ENCODE measurements at places on chromosomes 3 and 15.

GRCh38 chr3:15476378-15476777 is 45.1 kb downstream of the COLQ start:
- no peak for DNase-seq

DNA sequence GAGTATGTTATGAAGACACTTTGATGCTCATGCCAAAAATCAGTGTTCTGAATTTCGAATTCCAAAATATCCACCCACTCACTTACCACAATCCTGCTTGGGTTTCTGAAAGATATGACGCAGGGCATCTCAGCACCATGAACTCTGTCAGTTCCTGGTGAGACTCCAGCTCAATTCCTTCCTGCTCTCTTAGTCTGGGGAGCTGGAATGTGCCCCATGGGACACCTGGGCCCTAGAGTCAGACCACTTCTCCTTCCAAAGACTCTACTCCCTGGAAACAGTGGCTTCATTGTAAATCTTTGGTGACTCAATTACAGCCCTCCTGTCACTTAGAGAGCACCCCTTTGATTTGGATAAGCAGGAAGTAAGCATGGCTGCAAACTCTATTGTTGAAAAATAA is 50.5 kb downstream of the CD86 start:
- DNase-seq: no peak

- no peak for DNase-seq
These were observed 140.2 kb upstream of the SETMAR start for GRCh38 chr3:4163011-4163410.

DNA sequence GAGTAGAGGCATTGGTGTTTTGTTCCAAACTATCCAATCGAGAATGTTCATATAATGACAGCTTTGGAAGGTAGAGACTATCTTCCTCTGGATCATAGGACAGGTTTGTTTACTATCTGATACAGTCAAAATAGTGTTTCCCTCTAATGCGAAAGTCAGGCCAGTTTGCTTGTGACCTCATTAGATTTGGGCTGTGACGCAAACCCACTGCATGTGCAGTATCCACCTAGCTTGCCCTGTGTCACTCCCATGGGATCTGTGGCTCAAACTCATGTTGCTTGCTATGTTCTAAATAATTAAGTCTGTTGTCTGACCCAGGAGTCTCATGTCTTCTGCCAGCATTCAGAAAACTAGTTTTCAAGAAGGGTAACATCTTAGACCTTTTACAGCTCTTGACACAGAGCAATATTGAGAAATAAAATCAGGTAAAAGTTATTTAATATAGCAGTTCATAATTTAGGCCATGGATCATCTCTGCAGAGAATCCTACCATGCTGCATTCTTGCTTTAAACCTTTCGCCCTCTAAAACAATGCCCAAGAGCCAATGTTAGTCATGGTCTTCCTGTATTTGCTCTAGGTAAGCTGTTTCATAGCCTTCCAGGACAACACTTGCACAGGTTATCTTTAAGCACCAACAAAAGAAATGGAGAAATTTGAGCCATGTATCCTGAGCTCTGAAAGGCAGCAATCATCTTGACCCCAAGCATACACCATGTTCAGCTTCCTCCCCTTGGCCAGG is 26.4 kb downstream of the NIT2 start:
- DNase-seq: no peak

GRCh38 chr3:149415484-149415883 is 38.0 kb upstream of the TM4SF1 start:
- no peak for DNase-seq

DNA sequence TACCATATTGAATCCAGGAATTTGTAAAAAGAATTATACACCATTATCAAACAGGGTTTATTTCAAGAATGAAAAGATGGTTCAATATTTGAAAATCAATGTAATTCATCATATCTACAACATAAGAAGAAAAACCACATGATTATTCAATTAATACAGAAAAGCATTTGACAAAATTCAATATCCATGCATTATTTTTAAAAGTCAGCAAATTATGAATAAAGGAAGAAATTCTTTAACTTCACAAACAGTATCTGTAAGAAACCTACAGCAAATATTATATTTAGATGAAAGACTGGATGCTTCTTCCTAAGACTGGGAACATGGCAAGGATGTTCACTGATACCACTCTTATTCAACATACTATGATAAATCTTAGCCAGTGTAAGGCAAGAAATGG is 41.3 kb upstream of the TCAIM start:
- DNase-seq: no peak

GRCh38 chr15:23572844-23573243 is 7.4 kb downstream of the MKRN3 start:
- no peak for DNase-seq

DNA sequence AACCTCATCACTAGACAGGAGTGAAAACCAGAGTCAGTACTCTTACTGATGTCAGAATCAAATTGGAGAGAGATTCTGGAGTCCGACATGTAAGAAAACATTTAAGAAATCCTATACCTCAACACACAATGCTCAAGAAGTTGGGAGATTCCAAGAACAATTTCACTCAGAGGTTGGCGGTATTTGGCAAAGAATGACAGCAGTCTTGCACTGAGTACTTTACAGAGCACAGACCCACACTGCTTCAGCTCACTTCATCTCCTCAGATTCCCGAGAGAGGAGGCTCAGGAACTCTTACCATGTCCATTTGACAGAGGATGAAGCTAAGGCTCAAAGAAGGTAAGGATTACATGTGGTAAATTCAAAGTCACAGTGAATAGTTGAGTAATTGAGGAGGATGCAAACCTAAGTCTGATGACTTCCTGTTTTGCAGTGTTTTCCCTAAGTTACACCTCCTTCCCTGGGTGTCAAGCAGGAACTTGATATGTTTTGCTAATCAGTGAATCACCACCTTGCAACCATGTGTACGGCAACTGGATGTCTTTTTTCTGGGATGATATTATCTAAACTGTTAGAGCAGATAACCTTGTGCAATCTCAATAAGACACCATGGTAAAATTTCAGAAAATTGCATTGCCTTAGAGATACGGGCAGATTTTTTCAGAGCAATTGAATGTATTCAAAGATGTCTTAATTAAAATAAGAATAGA is 61.3 kb upstream of the MME start:
- DNase-seq: no peak

DNA sequence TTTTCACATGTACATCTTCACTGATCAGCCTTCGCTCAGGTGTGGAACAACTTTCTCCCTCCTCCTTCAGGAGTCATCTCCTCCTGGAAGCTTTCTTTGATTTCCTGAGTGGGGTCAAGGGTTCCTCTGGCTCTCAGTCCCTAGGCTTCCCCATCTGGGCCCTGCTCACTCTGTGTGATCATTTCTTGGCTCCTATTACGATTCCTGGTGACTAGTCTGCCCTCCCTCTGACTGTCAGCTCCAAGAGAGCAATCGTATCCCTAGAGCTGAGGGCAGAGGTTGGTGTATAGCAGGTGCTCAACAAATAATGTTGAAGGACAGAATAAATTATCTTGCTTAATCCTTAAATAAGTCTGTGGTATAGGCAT is 15.3 kb upstream of the PRKCD start:
- no peak for DNase-seq

- DNase-seq: no peak
These were observed 159.1 kb upstream of the EOMES start for GRCh38 chr3:27880969-27881892.

DNA sequence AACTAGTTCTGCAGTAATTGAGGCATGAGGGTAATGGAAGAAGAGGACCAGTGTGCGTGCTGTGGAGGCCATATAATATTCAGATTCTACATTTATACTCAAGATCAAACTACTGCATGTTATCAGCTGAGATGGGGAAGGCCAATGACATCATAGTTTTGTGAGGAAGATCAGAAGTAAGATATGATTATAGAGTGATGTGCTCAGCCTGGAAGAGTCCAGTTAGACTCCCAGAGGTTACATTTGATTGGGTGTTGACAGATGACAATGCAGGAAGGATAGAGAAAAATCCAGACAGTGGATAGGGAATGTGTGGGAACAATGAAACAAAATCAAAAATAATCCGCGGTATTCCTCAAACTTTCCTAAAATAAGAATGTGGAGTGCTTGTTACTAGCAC is 35.4 kb downstream of the GOLIM4 start:
- DNase-seq: no peak

DNA sequence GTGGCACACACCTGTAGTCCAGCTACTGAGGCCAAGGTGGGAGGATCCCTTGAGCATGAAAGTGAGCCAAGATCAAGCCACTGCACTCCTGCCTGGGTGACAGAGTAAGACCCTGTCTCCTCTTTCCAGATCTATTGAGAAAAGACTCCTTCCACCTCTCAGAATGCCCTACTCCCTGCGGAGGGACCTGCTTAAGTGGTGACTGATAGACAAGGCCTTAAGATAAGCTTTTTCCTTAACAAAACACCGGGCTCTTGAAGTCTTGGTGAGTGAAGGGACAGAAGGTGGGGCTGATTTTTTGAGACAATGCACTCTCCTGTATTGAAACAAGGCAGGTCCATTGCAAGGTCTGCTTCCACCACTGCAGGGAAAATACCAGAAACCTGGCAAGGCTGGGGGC is 338.4 kb upstream of the FRG2C start:
- DNase-seq: no peak

- no peak for DNase-seq
These were observed 98.2 kb upstream of the NR2F2 start for GRCh38 chr15:96232335-96232734.

GRCh38 chr3:45964139-45964538 is 20.9 kb downstream of the CXCR6 start:
- no peak for DNase-seq

- DNase-seq: no peak
These were observed 6.2 kb upstream of the MAP1A start for GRCh38 chr15:43511012-43511885.

DNA sequence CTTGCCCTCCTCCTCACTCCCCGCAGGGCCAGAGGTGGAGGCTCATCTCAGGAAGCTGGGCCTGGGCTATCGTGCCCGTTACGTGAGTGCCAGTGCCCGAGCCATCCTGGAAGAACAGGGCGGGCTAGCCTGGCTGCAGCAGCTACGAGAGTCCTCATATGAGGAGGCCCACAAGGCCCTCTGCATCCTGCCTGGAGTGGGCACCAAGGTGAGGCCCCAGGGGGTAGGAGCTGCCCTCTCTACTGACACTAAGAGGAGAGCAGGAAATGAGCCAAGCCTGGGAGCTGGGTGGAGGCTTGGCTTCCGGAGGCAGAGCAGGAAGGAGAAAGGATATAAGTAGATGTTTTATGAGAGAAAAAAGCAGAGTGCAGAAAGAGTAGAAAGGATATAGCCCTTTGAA is 4.9 kb downstream of the OGG1 start:
- DNase-seq: no peak

DNA sequence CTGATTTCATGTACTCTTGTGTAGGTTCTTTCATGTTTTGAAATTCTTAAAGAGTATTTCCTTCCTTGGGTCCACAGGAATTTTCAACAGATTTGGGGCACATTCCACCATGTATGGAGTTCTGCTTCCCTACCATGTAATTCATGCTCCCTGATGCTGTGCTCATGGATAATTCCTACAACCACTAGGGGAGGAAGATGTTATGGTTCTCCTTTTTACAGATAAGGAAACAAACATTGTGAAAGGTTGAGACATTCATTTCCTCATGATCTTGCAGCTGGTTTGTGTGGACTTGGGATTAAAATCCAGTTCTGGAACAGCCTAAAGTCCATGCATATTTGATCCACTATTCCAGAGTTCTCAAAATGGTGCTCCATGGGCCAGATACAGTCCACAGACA is 174.9 kb upstream of the FRMD4B start:
- DNase-seq: no peak

GRCh38 chr15:30999729-31000128 is 8.3 kb upstream of the MTMR10 start:
- DNase-seq: no peak

- no peak for DNase-seq
These were observed 179.8 kb downstream of the THSD4 start for GRCh38 chr15:71294911-71295602.

DNA sequence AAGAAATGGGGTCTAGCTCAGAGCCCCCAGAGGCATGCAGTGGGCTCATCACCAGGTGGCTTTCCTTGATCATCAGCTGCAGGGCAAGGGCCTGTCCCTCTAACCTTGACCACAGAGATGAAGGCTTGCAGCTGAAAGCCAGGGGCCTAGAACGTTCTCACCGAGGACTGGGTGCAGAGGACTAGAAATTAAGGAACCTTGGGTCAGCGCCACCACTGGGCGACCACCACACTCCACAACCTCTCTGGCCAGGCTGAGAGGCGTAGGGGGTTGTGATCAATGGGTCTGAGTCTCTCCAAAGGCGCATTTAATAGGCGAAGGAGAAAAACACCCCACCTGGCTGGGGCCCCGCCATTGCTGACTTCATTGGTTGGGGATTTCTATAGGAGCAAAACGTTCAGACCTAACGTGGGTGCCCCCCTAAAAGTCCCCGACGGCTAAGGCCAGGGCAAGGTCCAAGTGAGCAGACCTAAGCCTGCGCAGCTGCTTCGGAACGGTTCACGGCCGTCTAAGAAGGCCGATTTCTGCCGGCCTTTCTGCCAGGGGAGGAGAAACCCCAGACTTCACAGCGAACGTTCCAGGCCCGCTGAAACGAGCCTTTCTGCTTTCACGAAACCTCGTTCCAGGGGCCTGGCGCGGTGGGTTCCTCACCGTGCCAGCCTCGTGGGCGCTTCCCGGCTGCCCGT is 915 bp downstream of the BCL2L10 start:
- DNase-seq: no peak

GRCh38 chr3:172294223-172294806 is 153.9 kb downstream of the GHSR start:
- DNase-seq: no peak

GRCh38 chr3:171358881-171359198 is 101.4 kb downstream of the TNIK start:
- no peak for DNase-seq

GRCh38 chr15:74870436-74871215 is 2.5 kb downstream of the SCAMP2 start:
- DNase-seq: no peak

- no peak for DNase-seq
These were observed 179.7 kb downstream of the ITPR1 start for GRCh38 chr3:4672725-4673275.

DNA sequence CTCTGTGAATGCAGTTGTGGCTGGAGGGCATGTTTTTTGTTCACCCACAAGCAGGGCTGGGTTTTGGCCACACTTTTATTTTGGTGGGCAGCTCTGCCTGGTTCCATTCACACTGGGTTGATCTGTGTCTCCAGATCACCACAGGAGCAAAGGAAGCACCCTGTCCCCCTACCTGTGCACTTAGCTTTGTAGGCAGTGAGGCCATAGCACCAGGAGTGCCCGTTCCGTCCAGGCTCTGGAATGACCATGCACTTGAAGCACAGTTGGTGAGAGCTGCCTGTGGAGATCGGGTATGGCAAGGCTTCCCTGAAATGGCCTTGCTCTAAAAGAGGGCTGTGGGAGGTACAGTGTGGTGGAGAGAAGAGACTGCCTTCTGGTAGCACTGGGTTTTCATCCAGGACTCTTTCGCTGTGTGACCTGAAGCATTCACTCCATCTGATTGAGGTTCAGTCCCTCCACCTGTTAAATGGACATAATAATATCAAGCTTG is 31.7 kb downstream of the MINAR1 start:
- DNase-seq: no peak

DNA sequence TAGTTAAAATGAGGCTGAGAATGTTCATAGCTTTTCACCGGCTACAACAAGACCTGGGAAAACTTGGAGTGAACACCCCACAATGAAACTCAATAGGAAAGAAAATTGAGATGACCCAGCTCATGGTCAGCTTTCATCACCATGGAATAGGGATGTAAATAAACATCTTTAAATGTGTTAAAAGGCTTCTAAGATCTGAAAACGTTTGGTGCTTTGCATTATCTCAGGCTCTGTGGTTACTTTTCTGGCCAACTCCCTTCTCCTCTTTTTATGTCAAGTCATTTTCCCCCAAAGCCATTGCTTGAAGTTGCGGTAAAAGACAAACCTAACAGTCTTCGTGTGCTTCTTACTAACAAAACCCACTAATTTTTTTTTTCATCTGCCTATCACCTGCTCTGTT is 195.8 kb downstream of the MECOM start:
- no peak for DNase-seq

All from stimulated activated CD8-positive, alpha-beta memory T cell treated with anti-CD3 and anti-CD28 coated beads, Interleukin-4, amount 100 ng/mL, for 1 hour (primary cell).